Glomerular endothelial cell (primary cell): ENCODE measurements at places on chromosomes 2 and 18. TPM values are rescaled to one million over a fixed set of nuclear protein-coding genes. Genes with fewer than 3 reads are reported as not detected.

The ABCB11 gene
- total RNA-seq: 0.18 TPM in 1 of 2 replicates, not detected in the other

The IL1RL2 gene
- total RNA-seq: 0.47 TPM in 1 of 2 replicates, not detected in the other

The CD8A gene
- total RNA-seq: not detected in 2 replicates

The SLC16A14 gene
- total RNA-seq: 1.1 and 3.1 TPM in 2 replicates

The LBX2 gene
- total RNA-seq: 3.9 and 4.3 TPM in 2 replicates

The CLK1 gene
- 41.5 and 54.4 TPM in 2 replicates for total RNA-seq

The NMUR1 gene
- not detected in 2 replicates for total RNA-seq

The CD8B2 gene
- total RNA-seq: not detected in 2 replicates

The PLEKHA3 gene
- total RNA-seq: 4.5 and 8.4 TPM in 2 replicates

The IL1B gene
- total RNA-seq: 8.9 and 10.6 TPM in 2 replicates

The OTOS gene
- not detected in 2 replicates for total RNA-seq

The DOK6 gene
- total RNA-seq: 1.1 and 1.2 TPM in 2 replicates

The CCDC148 gene
- total RNA-seq: 0.35 and 1.2 TPM in 2 replicates

The SLC14A1 gene
- 0.34 and 0.53 TPM in 2 replicates for total RNA-seq

The DSEL gene
- 7.6 and 9.3 TPM in 2 replicates for total RNA-seq

The MBD1 gene
- total RNA-seq: 55.2 and 65.3 TPM in 2 replicates

The COL4A3 gene
- total RNA-seq: not detected in 2 replicates

The PPP1R1C gene
- total RNA-seq: 0.93 and 1.4 TPM in 2 replicates

The ANKRD23 gene
- total RNA-seq: 1.4 and 1.6 TPM in 2 replicates

The AUP1 gene
- 102 and 136 TPM in 2 replicates for total RNA-seq

The ALK gene
- not detected in 2 replicates for total RNA-seq

The COL4A4 gene
- total RNA-seq: under 0.01 and 0.12 TPM in 2 replicates

The TACR1 gene
- not detected in 2 replicates for total RNA-seq

The RAPGEF4 gene
- total RNA-seq: 4.5 and 5.1 TPM in 2 replicates

The LMAN1 gene
- total RNA-seq: 101 and 117 TPM in 2 replicates

The VSNL1 gene
- not detected in 2 replicates for total RNA-seq

The TMEM182 gene
- total RNA-seq: 0.10 and 2.2 TPM in 2 replicates

The NEDD4L gene
- total RNA-seq: 36.4 and 63.9 TPM in 2 replicates

The VWC2L gene
- not detected in 2 replicates for total RNA-seq

The MYCN gene
- total RNA-seq: 1.8 and 6.5 TPM in 2 replicates

The SLC8A1 gene
- 1.2 and 3.2 TPM in 2 replicates for total RNA-seq

The SERPINB11 gene
- not detected in 2 replicates for total RNA-seq

The TUBB8B gene
- total RNA-seq: not detected in 2 replicates

The NEU4 gene
- 0.29 TPM in 1 of 2 replicates, not detected in the other for total RNA-seq

The GNLY gene
- total RNA-seq: not detected in 2 replicates

The FASTKD2 gene
- 22.7 and 24.8 TPM in 2 replicates for total RNA-seq

The DNER gene
- total RNA-seq: 5.4 and 13.4 TPM in 2 replicates

The GPR55 gene
- not detected in 2 replicates for total RNA-seq

The TMEFF2 gene
- not detected in 2 replicates for total RNA-seq
